NCI-H460 (cell line): ENCODE measurements at places on chromosomes 2 and 18. TPM values are rescaled to one million over a fixed set of nuclear protein-coding genes. Genes with fewer than 3 reads are reported as not detected.

The G6PC2 gene
- not detected in 2 replicates for total RNA-seq

The PRLH gene
- not detected in 2 replicates for total RNA-seq

The MC5R gene
- not detected in 2 replicates for total RNA-seq

GRCh38 chr2:12847694-12848575 lies 131.2 kb downstream of the TRIB2 start:
- no peak for DNase-seq

- DNase-seq, result no peak
Measured at GRCh38 chr18:2089396-2089795, 481.9 kb downstream of the METTL4 start.
